CD4-positive, alpha-beta T cell treated with Interleukin-17A for 4 hours (primary cell): ENCODE measurements at places on chromosomes 7 and 10.

GRCh38 chr10:133292919-133293809, 15.5 kb downstream of the TUBGCP2 start:
- DNase-seq = peak; percentile 36

DNA sequence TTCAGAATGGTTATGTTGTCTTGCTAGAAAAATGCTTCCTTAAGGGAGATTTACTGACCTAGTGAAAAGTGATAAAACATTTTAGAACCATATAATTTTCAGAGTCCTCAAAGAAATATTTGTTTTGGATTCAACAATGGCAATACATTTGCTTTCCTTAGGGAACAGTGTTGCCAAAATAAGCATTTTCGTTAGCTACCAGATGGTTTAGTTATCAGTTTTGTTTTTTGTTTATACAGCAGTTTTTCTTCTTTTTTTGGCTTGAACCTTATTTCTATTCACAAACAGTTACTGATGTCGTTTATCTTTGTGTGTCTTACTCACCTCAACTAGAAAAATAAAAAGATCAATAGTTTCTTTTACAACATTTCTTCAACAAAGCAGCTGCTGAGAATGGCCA, 48.6 kb downstream of the EXOC4 start:
- DNase-seq = no peak

GRCh38 chr10:51250278-51250920, 176.1 kb downstream of the PRKG1 start:
- no peak for DNase-seq

DNA sequence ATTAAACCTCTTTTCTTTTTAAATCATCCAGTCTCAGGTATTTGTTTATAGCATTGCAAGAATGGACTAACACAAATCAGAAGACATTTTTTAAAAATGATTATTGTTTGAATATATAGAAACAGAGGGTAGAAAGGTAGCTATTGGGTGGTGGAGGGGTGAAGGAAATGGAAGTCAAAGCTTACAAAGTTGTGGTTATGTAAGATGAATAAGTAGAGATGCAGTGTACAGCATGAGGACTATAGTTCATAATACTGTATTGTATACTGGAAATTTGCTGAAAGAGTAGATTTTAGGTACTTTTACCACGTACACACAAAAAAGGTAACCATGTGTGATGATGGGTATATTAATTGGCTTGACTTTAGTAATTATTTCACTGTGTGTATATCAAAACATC, 144.0 kb upstream of the FAM3C start:
- no peak for DNase-seq

GRCh38 chr10:58350619-58351323, 16.0 kb downstream of the UBE2D1 start:
- DNase-seq = no peak

DNA sequence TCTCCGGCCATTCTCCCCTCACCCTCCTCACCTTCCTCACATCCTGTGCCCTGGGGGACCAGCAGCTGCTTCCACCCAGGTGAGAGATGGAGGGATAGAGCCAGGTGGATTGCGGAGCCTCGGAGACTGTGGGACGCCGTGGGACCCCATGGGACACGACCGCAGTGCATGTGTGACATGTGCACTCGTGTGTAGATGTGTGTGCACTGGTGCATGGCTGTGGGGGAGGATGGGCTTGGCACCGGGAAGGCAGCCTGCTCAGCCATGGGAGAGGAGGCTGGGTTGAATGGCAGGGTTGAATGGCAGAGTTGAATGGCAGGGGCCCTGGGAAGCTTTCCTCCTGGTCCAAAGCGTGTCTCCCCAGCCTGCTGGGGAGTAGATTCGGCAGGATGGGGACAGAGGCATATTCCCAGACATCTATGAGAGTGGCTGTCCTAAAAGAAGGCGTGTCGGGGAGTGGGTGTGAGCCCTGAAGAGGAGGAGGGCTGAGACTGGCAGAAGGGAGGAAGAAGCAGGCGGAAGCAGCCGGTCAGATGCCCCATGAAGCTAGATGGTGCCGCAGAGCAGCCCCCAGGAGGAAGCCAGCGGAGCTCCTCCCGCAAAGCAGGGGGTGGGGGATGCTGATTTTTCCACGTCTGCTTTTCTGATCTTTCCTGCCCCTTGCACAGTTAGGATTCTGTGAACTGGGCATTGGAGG, 815 bp downstream of the GIMAP8 start:
- DNase-seq = peak; percentile 88

DNA sequence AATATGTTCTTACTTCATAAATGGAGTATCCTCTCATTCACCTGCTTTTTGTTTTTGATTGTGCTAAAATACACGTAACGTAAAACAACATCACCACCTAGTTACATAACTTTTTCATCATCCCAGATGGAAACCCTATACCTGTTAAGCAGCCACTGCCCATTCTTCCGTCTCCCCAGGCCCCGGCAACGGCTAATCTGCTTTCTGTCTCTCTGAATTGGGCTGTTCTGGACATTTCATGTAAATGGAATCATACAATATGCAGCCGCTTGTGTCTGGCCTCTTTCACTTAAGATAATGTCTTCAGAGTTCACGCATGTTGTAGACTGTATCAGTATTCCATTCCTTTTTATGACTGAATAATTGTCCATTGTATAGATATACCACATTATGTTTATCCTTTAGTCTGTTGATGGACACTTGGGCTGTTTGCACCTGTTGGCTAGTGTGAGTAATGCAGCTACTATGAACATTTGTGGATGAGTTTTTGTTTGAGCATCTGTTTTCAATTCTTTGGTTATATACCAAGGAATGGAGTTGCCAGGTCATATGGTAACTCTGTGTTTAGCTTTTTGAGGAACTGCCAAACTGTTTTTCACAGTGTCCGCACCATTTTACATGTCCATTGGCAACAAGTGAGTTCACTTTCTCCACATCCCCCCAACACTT, 14.1 kb upstream of the SUN1 start:
- no peak for DNase-seq

GRCh38 chr7:35849158-35849831, 48.4 kb downstream of the SEPTIN7 start:
- DNase-seq = no peak

DNA sequence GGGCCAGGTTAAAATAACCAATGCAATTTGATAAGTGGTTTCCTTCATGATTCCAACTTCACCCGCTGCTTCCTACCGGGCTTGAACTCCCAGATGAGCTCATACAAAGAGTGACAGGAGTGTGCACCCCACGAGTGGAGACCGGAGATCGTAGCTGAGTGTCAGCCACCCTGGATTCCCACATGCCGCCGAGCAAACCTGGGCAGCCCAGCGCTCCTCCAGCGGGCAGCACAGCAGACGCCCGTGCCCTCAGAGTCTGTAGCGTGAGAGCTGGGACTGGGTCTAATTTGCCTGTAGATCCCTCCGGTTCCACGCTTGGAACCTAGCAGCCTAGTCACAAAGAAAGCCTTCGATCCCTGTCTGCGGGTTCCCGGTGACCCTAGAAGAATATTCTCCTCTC, 476.1 kb upstream of the MGMT start:
- DNase-seq = no peak

- DNase-seq = no peak
These were observed 331.5 kb upstream of the NFE2L3 start for GRCh38 chr7:25820432-25821040.

- DNase-seq = no peak
These were observed 5.8 kb upstream of the POLM start for GRCh38 chr7:44087911-44088838.
